ENCODE measurements at places on chromosomes 7 and 10.

DNA sequence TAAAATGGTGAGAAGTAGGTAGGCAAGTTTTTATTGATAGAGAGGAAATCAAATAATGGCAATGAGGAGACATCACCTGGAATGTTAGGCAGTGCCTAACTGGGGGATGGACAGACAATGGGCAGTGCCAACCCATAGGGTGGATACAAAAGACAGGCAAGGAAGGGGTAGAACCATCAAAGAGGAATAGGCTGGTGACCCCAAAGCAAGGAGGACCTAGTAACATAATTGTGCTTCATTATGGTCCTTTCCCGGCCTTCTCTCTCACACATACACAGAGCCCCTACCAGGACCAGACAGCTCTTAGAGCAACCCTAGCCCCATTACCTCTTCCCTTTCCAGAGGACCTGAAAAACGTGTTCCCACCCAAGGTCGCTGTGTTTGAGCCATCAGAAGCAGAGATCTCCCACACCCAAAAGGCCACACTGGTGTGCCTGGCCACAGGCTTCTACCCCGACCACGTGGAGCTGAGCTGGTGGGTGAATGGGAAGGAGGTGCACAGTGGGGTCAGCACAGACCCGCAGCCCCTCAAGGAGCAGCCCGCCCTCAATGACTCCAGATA, 30.0 kb downstream of the PRSS2 start:
- DNase-seq = no peak

GRCh38 chr10:75779276-75779675, 347.9 kb downstream of the LRMDA start:
- no peak for DNase-seq

DNA sequence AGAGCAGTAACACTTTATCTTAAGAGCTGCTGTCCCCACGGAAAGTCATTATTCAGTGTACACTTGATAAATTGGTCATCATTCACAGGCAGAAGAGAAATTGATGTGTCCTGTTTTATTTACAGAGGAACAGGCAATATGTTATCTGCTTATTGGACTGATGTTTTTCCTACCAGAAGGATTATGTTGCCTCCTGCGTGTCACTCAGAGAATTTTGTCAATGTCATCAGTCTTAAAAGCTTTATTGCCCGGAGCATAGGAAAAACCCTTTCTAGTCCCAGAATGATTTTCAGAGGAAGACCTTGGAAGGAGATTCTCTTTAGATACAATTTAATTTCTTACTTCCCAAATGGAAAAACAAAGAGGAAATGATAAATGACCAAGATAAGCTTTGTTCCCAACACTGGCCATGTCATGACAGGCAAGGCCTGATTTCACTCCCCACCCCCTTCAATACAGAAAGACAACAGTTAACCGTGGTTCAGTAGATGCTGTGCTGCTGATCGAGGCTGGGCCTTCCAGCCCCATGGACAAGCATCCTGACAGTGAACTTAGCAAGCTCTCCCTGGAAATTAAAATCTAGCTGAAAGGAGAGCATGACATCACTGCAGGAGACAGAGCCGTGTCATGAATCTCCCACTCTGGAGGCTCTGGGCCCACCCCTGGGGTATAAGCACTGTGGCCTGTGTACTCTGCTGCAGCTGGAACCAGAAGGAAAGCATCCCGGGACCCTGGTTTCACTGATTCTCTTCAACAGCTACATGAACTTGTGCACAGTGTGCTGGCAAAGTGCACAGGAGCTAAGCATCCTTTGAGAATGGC, 118.8 kb upstream of the LYZL2 start:
- no peak for DNase-seq

DNA sequence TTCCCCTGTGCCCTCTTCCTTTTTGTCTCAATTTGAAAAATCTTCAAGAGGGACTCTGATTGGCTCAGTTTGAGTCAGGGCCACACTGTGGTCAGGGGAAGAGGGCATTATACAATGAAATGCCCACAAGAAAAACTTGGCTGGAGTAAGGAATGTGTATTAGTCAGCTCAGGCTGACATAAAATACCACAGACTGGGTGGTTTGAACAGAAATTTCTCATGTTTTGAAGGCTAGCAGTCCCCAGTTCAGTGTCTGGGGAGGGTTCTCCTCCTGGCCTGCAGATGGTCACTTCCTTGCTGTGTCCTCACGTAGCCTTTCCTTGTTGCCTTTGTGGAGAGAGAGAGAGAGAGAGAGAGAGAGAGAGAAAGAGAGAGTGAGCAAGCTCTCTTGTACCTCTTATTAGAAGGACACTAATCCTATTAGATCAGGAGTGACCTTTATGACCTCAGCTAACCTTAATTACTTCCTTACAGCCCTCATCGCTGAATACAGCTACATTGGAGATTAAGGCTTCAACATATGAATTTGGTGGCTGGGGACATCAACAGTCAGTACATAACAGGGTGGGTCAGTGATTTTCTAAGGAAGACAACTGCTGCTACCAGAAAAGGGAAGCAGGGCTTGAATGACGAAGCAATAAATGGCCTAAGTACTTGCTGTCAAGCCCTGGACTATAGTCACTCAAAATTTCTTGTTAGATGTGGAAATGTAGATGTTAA, 25.8 kb upstream of the FAM13C start:
- no peak for DNase-seq

GRCh38 chr7:5349437-5350173, 66.9 kb downstream of the SLC29A4 start:
- DNase-seq = no peak

GRCh38 chr7:111175908-111176441, 85.0 kb downstream of the LRRN3 start:
- no peak for DNase-seq

DNA sequence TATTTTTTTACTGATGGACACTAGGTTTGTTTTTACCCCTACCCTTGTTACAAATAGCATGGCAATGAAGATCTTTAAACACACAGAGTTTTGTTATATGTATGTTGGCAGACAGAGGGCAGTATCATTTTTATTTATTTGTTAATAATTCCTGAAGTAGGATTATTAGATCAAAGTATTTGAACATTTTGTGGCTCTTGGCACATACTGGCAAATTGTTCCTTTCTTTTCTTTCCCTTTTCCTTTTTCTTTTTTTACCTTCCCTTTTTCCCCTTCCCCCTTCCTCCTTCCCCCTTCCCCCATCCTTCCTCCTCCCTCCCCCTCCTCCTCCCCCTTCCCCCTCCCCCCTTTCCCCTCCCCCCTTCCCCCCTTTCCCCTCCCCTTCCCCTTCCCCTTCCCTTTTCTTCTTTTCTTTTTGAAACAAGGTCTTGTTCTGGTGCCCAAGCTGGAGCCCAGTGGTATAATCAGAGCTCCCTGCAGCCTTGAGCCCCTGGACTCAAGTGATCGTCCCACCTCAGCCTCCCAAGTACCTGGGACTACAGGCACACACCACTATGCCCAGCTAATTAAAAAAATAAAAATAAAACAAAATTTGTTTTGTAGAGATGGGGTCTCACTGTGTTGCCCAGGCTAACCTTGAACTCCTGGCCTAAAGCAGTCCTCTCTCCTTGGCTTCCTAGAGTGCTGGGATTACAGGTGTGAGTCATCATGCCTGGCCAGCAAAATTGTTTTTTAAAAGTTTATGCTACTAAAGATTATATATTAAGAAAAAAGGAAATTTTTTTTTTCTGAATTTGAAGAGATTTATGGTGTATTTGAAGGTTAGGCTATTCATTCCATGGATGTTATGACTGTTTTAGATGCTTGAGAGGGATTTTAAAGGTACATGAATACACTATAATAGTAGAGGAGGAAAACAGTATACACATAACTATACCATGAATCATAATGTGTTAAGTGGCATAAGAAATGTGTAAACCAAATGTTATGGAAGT, 39.3 kb downstream of the SEPTIN7 start:
- no peak for DNase-seq

GRCh38 chr10:5858811-5859210, 30.9 kb downstream of the ANKRD16 start:
- DNase-seq = no peak

DNA sequence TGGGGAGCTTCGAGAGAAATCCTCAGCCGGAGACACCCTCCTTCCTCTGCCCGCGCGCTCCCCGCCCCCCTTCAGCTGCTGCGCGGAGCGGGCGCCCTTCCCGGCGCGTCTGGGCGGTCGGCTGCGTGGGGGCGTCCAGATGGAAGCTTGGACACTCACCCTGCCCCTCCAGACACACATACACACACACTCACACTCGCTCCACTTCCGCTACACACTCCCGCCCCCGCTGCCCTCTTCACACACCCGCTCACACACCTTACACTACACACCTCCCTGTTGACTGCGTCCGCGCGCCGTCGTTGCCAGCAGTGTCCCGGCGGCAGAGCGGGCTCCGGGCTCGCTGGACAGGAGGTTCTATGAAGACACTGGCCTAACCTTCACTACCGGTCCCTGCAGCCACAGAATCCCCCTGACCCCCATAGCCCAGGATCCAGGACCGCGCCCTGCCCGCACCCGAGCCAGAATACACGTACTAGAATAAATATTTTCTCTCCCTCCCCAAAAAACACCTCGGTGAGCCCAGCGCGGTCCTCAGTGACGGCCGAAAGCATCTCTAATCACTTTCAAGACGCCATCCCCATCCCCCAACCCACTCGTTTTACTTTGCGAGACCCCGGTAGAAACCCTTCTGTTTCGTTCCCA, 1.1 kb upstream of the EGR2 start:
- DNase-seq = peak; percentile 26

DNA sequence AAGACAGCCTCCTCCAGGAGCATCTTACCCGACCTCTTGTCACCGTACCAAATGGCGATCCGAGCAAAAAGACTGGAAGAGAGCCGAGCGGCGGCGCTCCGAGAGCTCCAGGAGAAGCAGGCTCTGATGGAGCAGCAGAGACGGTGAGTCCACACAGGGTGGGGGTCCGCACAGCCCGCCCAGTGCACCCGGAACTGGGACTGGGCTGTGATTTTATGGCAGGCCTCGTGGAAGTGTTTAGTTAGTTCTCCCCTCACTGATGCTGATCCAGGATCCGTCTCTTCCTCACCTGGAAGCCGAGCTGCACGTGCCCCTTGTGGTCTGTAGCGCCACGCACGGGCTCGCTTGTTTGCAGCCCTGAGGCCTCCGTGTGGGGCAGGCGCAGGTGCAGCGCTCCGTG, 19.6 kb downstream of the LRRC27 start:
- no peak for DNase-seq

DNA sequence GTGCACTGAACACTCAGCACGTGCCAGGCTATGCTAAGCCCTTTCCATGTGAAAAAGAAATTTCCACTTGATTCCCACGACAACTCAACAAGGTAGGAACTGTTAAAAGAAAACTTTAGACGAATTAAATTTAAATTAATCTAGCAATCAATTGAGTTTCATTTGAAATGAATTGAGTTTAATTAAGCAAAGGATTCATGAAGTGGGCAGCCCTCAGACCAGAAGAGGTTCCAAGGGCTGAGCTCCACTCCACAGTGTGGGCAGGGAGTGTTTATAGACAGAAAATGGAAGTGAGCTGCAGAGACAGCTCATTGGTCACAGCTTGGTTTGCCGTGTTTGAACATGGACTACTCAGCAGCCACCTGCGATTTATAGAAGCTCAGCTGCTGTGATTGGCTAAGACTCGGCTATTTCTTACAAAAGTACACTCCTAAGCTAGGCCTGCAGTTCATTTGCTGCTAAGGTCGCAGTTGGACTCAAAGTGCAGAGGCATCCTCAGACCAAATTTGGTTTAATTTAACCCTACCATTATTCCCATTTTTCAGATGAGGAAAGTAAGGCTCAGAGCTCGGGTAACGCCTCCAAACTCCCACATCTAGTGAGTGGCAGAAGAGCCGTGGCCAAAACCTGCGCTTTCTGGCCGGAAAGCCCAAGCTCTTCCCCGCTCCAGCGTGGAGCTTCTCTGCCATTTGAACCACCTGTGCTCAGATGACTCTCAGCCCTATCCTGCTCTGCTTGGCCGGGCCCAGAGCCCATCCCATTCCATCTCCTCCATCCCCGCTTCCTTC, 24.9 kb downstream of the CALML3 start:
- no peak for DNase-seq

DNA sequence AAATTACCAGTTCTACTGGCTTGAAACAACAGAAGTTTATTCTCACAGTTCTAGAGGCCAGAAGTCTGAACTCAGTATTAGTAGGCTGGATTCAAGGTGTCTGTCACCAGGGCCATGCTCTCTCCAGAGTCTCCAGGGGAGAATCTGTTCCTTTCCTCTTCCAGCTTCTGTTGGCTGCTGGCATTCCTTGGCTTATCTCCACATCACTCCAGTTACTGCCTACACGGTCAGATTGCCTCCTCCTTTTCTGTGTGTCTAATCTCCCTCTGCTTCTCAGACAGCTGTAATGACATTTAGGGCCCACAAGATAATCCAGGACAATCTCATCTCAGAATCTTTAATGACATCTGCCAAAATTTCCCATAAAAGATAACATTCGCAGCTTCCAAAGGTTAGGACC, 36.6 kb downstream of the MAPK8 start:
- DNase-seq = no peak

- no peak for DNase-seq
Measured at GRCh38 chr10:95791425-95791979, 35.5 kb downstream of the ENTPD1 start.

GRCh38 chr7:27946351-27946750, 206.4 kb downstream of the TAX1BP1 start:
- no peak for DNase-seq

GRCh38 chr7:139099172-139099947, 10.2 kb downstream of the ZC3HAV1 start:
- DNase-seq = peak; percentile 10

- no peak for DNase-seq
Measured at GRCh38 chr10:33982995-33983394, 648.5 kb upstream of the NRP1 start.

GRCh38 chr10:6537770-6538169, 42.3 kb downstream of the PRKCQ start:
- no peak for DNase-seq

Measured in CD4-positive, alpha-beta T cell treated with Interferon alpha-2 for 1 hour (primary cell).